Vagina (tissue), 2 donors: ENCODE measurements at places on chromosomes 16 and 17. TPM values are rescaled to one million over a fixed set of nuclear protein-coding genes. Genes with fewer than 3 reads are reported as not detected.
A peak's percentile ranks its signal among the peaks of the same experiment; 100 is the strongest.

The TMEM92 gene
- total RNA-seq, result 0.74 TPM

The KRT31 gene
- total RNA-seq, result not detected

DNA sequence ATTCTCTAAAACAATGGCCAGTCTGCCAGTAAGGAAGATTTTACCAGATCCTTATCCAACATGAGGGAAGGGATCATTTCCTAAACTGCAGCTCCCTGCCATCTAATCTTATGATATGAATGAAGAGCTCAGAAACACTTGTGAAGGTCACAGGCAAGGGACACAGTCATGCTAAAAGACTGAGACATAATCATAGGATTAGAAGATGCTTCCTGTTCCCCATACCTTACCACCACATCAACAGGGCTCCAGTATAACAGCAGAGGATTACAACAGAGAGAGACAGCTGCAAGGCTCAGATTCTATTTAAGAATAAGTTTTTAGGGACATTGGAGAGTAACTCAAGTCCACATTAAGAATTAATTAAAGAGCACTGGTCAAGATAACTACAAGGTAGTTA is 93.3 kb downstream of the BRIP1 start:
- no peak overlapping the region for H3K27ac ChIP-seq
- no peaks in the 10 kb centered on the region for H3K36me3 ChIP-seq

DNA sequence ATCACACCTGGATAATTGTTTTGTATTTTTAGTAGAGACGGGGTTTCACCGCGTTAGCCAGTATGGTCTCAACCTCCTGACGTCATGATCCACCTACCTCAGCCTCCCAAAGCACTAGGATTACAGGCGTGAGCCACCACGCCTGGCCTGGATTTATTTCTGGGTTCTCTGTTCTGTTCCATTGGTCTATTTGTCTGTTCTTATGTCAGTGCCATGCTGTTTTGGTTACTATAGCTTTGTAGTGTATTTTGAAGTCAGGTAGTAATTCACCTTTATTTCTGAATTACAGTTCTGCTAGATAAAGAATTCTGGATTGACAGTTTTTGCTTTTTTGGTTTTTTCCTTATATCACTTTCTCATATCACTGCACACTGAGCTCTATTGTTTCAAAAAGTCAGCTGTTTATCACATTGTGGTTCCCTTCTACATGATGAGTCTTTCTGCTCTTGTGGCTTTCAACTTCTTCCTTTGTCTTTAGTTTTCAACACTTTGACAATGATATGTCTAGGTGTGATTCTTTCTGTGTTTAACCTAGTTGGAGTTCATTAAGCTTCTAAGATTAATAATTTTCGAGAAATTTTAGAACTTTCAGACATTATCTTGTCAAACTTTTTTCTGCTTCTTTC is 98.2 kb downstream of the CA4 start:
- no peak overlapping the region for H3K4me3 ChIP-seq
- H3K27ac ChIP-seq, result no peak overlapping the region
- H3K27me3 ChIP-seq, result no peaks in the 10 kb centered on the region
- DNase-seq, result no peak

GRCh38 chr17:14777291-14777690 is 476.4 kb downstream of the HS3ST3B1 start:
- DNase-seq, result no peak
- no peak overlapping the region for H3K4me3 ChIP-seq
- H3K27me3 ChIP-seq, result no peaks in the 10 kb centered on the region
- no peaks in the 10 kb centered on the region for H3K36me3 ChIP-seq

The SLC52A1 gene
- total RNA-seq, result 0.49 TPM

DNA sequence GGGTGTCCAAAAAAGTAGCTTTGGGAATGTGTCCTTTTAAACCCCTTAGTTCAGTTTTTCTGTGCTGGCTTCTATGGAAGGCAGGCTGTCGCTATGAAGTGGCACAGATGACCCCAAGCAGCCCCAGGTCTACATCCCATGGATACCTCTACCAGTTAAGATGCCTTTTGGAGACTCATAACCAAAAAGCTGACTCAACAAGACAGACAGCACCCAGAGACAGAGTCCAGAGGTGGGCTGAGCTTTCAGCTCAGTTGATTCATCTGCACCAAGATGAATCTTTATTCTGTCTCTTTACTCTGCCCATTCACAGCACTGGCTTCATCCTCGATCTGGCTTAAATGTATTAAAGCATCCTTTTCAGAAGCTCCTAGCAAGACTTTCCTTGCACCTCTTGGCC is 29.8 kb upstream of the RBBP6 start:
- no peak for DNase-seq
- H3K27me3 ChIP-seq, result no peaks in the 10 kb centered on the region
- H3K4me3 ChIP-seq, result no peak overlapping the region
- H3K27ac ChIP-seq, result no peak overlapping the region
- no peaks in the 10 kb centered on the region for H3K36me3 ChIP-seq

DNA sequence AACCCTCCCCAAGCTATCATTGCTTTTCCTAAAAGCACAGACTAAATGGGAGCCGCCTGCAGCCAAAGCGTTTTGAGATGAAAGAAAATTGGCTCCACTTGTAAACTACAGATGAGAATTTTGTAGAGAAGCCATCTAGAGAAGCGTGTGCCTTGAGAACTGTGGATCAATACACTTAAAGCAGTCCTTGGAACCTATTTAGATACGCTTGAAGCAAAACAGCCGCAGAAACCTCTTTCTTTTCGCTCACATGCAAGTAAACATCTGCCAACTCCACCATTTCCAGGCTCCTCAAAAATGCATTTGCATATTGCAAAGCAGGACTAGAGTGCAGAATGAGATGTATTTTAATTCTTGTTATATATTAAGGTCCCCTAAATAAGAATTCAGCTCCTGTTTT is 13.1 kb downstream of the KIAA0513 start:
- H3K4me1 ChIP-seq, result peaks cover 17% of the 10 kb centered on the region
- no peaks in the 10 kb centered on the region for H3K27me3 ChIP-seq

DNA sequence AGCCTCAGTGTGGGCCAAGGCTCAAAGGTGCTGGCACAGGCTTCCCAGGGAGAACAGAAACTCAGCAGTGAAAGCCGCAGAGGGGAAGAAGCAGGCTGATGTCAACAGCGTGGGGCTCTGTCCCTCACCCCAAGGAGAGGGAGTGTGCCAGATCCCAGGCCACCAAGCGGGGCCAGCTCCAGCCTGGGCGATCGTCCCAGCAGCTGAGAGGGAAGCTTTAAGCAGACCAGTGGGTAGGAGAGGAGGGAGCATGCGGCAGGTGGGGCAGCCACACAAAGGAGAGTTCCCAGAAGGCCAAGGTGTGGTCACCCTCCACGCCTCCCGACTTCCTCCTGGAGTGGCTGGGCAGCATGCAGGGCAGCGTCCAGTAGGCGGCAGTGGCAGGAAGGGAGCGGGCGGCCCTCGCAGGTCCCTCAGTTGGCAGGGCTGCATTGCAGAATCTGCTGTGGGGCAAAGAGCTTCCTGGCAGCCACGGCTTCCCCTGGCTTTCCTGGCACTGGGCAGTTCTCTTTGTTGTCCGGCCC is 6.0 kb downstream of the SYNGR2 start:
- DNase-seq, result no peak
- no peaks in the 10 kb centered on the region for H3K27me3 ChIP-seq
- no peaks in the 10 kb centered on the region for H3K36me3 ChIP-seq
- H3K4me3 ChIP-seq, result no peak overlapping the region
- peak overlapping the region; percentile 79 for H3K27ac ChIP-seq
- H3K4me1 ChIP-seq, result peaks cover 67% of the 10 kb centered on the region

The OSGIN1 gene
- total RNA-seq, result 6.4 TPM

DNA sequence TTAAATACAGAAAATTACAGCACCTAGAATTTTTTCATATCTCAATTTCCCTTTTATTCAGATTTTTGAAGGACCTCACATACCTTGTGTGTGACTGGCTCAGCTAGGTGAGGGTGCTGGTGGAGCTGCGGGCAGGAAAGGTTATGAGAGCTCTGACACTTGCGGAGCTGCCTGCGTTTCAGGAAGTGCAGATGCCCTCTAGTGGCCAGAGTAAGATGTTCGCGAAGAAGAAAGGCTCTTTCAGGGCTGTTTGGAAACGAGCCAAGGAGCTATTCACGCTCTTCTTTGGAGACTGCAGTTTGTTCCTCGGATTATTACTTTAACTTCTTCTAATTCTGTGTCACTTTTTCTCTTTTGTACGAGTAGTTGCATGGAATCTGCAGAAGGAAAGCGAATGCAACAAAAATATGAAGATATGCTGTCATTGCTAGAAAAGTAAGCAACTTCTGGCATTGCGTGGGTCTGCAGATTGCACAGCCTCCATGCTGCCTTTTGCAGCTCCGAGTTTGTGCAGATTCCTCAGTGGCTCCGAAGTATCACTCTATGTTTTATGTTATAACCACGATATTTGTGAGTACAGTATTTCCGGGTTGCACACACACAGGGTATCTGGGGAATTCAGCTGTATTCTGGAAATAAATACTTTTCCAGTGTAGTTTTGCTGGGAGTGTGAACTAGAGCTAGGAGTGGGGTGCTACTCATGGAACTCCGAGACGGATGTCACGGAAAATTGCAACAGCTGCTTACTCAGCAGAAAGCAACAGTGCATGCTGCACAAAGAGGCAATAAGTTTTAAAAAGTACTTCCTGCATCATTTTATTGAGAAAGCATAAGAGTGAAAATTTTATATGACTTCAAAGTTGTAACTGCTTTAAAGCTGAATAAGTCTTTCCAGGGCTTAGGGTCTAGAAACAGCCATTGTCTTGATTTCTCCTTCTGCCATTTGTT is 46.3 kb downstream of the DNAH9 start:
- H3K4me1 ChIP-seq, result no peaks in the 10 kb centered on the region
- DNase-seq, result no peak
- H3K27me3 ChIP-seq, result no peaks in the 10 kb centered on the region
- H3K4me3 ChIP-seq, result no peak overlapping the region

DNA sequence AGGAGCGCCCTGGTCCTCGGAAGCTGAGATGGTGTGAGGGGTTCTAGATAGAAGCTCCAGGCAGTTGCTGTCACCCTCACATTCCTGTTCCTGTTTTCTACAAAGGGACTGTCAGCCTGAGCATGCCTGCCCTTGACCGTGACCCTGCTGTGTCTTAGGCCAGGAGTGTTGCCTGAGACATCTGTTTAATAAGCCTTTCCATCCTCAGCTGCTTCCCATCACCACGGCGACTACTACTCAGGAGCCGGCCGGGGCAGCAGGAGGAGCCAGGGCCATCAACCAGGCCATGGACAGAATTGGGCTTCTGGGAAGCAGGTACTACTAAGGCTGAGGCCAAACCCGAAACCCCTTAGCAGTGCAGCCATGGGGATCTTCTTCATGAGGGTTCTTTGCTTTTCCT is 151.4 kb downstream of the KATNIP start:
- H3K4me3 ChIP-seq, result no peak overlapping the region
- H3K27ac ChIP-seq, result no peak overlapping the region
- no peak for DNase-seq
- H3K27me3 ChIP-seq, result no peaks in the 10 kb centered on the region
- no peaks in the 10 kb centered on the region for H3K4me1 ChIP-seq

- H3K27ac ChIP-seq, result no peak overlapping the region
- no peaks in the 10 kb centered on the region for H3K36me3 ChIP-seq
- no peak for DNase-seq
- no peaks in the 10 kb centered on the region for H3K27me3 ChIP-seq
- H3K4me3 ChIP-seq, result no peak overlapping the region
Observed at GRCh38 chr16:61858988-61859387, 177.2 kb downstream of the CDH8 start.

GRCh38 chr17:27603880-27604794 is 26.9 kb upstream of the LGALS9 start:
- H3K4me1 ChIP-seq, result no peaks in the 10 kb centered on the region
- H3K27ac ChIP-seq, result no peak overlapping the region
- peaks cover 37% of the 10 kb centered on the region for H3K36me3 ChIP-seq
- no peaks in the 10 kb centered on the region for H3K27me3 ChIP-seq
- no peak for DNase-seq

DNA sequence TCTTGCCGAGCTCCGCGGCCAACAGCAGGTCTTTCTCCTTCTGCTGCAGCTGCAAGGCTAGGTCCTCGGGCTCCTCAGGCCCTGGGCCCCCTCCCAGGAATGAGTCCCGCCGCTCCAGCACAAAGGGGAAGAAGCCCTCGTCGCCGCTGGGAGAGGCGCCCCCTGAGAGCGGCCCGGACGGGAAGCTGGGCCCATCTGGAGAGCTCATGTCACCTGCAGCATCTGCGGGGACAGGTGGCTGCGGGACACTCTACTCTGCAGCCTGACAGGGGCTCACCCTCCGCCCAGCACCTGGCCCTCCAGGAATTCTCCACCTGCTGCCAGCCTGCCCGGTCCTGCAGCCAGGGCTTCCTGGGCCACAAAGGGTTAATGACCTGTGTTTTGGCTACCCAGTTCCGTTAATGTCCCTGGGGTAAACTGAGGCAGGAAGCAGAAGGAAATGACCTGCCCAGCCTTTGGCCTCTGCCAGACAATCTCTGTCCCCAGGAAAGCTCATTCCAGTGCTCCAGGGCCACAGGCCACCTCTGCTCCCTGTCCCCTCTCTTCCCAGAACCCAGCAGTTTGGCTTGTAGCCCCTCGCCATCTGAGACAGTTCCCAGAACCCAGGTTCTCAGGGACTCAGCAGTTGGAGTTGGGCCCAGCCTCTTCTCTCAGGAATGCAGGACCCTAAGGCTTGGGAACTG is 1.3 kb downstream of the BICDL2 start:
- H3K36me3 ChIP-seq, result no peaks in the 10 kb centered on the region
- no peak overlapping the region for H3K4me3 ChIP-seq
- H3K27ac ChIP-seq, result no peak overlapping the region
- DNase-seq, result no peak
- peaks cover 15% of the 10 kb centered on the region for H3K27me3 ChIP-seq

The HBA2 gene
- total RNA-seq, result 697 TPM

- H3K27me3 ChIP-seq, result no peaks in the 10 kb centered on the region
- no peak for DNase-seq
- H3K4me3 ChIP-seq, result no peak overlapping the region
Observed at GRCh38 chr17:16286947-16287562, 66.2 kb downstream of the CENPV start.

The TBC1D3G gene
- not detected for total RNA-seq

- no peak overlapping the region for H3K4me3 ChIP-seq
- DNase-seq, result no peak
- no peak overlapping the region for H3K27ac ChIP-seq
- no peaks in the 10 kb centered on the region for H3K36me3 ChIP-seq
Observed at GRCh38 chr16:13245713-13246377, 344.4 kb downstream of the SHISA9 start.

GRCh38 chr17:79933863-79934652 is 94.8 kb upstream of the CBX4 start:
- peaks cover 40% of the 10 kb centered on the region for H3K4me1 ChIP-seq
- no peak overlapping the region for H3K27ac ChIP-seq
- DNase-seq, result no peak
- peaks cover 5% of the 10 kb centered on the region for H3K27me3 ChIP-seq
- H3K36me3 ChIP-seq, result no peaks in the 10 kb centered on the region
- H3K4me3 ChIP-seq, result no peak overlapping the region

DNA sequence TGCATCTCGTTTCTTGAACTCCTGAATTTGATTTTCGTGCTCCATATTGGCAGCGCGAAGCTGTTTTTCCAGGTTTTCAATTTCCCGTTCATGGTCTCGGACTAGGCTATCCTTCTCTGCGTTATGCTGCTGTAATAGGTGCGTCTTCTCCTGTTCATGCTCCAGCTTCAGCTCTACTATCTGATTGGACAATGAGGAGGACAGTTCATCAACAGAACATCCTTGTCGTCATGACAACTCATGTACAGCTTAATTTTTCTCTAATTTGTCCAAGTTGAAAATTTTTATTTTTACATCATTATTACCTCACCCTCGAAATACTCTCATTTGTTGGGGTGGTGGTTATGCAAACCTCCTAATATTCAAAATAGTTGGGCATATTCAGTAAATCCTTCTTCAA is 289.8 kb downstream of the CEP112 start:
- H3K27ac ChIP-seq, result no peak overlapping the region
- no peaks in the 10 kb centered on the region for H3K4me1 ChIP-seq
- no peaks in the 10 kb centered on the region for H3K27me3 ChIP-seq
